ENCODE measurements at places on chromosomes 3 and 15.

DNA sequence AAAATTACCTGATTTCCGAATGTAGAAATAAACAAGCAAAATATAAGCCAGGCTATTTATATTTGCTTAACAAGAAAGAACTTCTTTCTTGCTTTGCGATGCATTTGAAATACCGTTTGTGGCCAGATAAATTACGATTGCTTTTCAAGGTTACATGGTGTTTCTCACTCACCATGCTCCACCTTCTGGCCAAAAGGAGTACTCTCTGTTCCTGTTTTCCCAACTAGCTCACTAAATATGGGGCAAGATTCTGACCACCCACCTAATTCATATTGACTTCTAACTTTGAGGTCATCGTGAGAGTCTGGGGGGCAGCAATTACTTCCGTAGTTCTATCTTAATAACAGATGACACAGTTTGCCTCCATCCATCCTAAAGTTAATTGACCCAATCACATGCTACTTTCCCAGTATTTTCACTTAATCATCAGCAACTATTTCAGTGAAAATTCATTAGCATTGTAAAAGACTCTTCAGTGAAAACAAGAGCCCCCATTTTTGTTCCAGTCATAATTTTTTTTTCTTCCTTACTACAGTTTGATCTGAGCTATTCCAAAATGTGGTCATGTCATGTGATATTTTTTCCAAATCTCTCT lies 25.9 kb downstream of the ACP3 start:
- no peak for DNase-seq
- H3K27ac ChIP-seq: no peak overlapping the region

GRCh38 chr3:28317438-28318022 lies 31.0 kb upstream of the ZCWPW2 start:
- peak; percentile 11 for DNase-seq
- peaks cover 22% of the 10 kb centered on the region for H3K4me1 ChIP-seq
- no peaks in the 10 kb centered on the region for H3K27me3 ChIP-seq
- no peak overlapping the region for H3K4me3 ChIP-seq
- H3K36me3 ChIP-seq: peaks cover 30% of the 10 kb centered on the region

GRCh38 chr3:148309390-148310035 lies 388.2 kb upstream of the AGTR1 start:
- H3K4me3 ChIP-seq: no peak overlapping the region
- H3K36me3 ChIP-seq: no peaks in the 10 kb centered on the region
- no peaks in the 10 kb centered on the region for H3K4me1 ChIP-seq
- no peak for DNase-seq
- no peak overlapping the region for H3K27ac ChIP-seq

GRCh38 chr3:191761906-191762305 lies 300.9 kb downstream of the PYDC2 start:
- no peaks in the 10 kb centered on the region for H3K4me1 ChIP-seq
- no peak overlapping the region for H3K4me3 ChIP-seq
- DNase-seq: no peak
- no peak overlapping the region for H3K27ac ChIP-seq
- no peaks in the 10 kb centered on the region for H3K36me3 ChIP-seq

- no peak for DNase-seq
- H3K4me3 ChIP-seq: no peak overlapping the region
Observed at GRCh38 chr15:98740963-98741362, 92.6 kb downstream of the IGF1R start.

DNA sequence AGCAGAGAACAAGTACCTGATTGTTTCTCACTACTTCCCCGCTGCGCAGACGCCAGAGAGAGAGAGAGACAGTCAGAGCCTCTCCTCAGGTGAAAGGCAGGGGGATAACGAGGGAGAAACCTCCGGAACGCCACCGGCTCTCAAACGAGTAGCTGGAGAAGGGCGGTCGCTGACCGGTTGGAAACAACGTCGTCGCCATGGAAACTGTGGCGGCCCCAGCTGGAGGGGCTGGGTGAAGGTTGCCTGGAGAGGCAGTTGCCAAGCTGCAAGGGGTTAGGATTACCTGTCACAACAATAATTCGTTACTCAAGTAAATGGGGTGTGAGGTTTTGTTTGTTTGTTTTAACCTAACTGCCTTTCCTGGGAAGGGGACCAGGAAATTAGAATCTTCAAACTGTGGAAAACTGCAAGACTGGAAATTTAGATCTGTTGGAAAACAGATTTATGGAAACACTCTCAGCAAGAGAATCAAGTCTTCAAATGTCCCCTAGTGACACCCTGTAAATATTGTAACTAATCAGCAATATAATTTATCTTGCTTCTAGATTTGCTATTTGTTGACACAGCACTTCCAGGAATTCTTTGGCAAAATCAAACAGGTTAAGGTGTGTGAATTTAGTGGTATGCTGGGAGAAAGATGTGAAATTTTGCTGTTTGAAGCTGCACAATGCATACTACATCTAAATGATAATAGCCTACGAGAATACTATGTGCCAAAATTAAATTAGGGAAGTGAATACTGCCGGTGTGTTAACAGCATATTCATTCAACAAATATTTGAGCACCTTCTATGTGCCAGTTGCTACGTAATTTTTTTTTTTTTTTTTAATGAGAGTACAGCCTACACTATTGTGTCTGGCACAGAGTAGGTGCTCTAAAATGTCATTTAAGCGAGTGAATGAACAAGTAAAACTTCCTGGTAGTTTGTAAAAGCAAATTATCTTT lies at the start of gene DNAH12:
DNAH12 (minus strand) TSS at position 164 of the 945 bp plus-strand sequence. CDS start 1,474 bp downstream, outside the sequence.
- H3K27ac ChIP-seq: no peak within 1 kb of the TSS
- H3K4me3 ChIP-seq: no peak within 1 kb of the TSS
- no peaks in the 10 kb centered on the region for H3K36me3 ChIP-seq
- no peak for DNase-seq
- H3K4me1 ChIP-seq: peaks cover 6% of the 10 kb centered on the region
- H3K27me3 ChIP-seq: peaks cover 8% of the 10 kb centered on the region

DNA sequence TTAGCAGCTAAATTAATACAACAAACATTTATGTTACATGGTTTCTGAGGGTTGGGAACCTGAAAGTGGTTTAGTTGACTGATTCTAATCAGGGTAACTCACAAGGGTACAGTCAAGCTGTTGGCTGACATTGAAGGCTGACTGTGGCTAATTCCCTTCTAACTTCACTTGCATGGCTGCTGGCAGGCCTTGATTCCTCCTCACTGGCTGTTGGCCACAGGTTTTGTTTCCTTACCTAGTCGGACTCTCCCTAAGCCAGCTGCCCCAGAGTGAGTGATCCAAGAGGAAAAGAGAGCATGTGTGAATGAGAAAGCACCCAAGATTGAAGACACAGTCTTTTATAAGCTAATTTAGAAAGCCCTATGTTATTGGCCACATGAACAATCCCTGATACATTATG lies 700.1 kb downstream of the ROBO1 start:
- H3K4me1 ChIP-seq: no peaks in the 10 kb centered on the region
- no peaks in the 10 kb centered on the region for H3K27me3 ChIP-seq
- no peak overlapping the region for H3K27ac ChIP-seq
- H3K36me3 ChIP-seq: no peaks in the 10 kb centered on the region
